ENCODE measurements at places on chromosomes 12 and 14. TPM values are rescaled to one million over a fixed set of nuclear protein-coding genes. Genes with fewer than 3 reads are reported as not detected.
A peak's percentile ranks its signal among the peaks of the same experiment; 100 is the strongest.

DNA sequence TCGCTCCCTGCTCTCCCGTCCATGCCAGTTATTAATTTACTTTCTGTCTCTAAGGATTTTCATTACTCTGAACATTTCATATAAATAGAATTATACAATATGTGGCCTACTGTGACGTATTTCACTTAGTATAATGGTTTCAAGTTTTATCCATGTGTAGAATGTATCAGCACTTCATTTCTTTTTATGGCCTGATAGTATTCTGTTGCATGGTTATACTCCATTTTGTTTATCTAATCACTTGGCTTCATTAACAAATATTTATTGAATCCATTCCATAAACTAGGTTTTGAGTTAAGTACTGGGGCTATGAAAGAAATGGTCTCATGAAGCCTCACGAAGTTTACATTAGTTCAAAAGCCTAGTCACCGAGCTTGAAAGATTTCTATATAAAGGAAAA lies 7.6 kb downstream of the GPR65 start:
- no peaks in the 10 kb centered on the region for H3K4me1 ChIP-seq
- no peak overlapping the region for H3K27ac ChIP-seq
- H3K36me3 ChIP-seq: no peaks in the 10 kb centered on the region
- H3K4me3 ChIP-seq: no peak overlapping the region
- no peak for DNase-seq

DNA sequence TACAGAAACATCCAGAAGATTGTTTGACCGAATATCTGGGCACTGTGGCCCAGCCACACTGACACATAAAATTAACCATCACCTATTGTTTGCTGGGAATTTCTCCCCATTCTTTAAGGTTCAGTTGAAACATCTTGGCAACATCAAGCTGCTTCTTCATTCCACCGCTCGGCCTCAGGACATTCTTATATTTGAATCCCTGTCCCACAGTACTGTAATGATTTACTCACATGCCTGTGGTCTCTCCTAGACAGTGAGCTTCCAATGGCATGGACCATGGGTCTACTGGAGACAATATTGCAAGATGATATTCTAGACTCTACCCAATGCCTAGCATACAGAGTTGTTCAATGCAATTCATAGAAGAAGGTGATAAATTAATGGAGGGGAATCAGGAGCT lies 56.1 kb downstream of the EMP1 start:
- DNase-seq: no peak
- peaks cover 3% of the 10 kb centered on the region for H3K4me1 ChIP-seq
- H3K36me3 ChIP-seq: no peaks in the 10 kb centered on the region
- no peaks in the 10 kb centered on the region for H3K27me3 ChIP-seq
- H3K4me3 ChIP-seq: no peak overlapping the region

- no peaks in the 10 kb centered on the region for H3K27me3 ChIP-seq
- H3K4me1 ChIP-seq: peaks cover 10% of the 10 kb centered on the region
- peak; percentile 93 for DNase-seq
- H3K36me3 ChIP-seq: no peaks in the 10 kb centered on the region
- H3K27ac ChIP-seq: no peak overlapping the region
Measured at GRCh38 chr14:103606963-103607668, 21.9 kb upstream of the KLC1 start.

DNA sequence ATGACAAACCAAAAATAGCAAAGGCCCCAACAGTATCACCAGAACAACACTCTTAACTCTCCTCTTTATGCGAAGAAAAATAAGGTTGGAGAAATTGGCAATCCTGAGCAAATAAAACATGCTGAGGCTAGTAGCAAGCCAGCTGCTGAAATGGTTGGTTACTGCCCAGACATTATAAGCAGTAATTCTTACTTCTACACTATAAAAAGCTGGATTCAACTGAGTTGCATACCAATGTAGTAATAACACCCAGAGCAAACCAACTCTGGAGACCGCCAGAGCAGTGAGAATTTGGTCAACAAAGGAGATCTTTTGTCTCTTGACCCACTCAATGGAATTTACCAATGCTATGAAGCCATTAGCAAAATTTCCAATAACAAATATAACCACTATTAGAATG lies 628 bp downstream of the TAS2R30 start:
- DNase-seq: no peak
- no peaks in the 10 kb centered on the region for H3K36me3 ChIP-seq
- H3K27ac ChIP-seq: no peak overlapping the region

- DNase-seq: no peak
- no peaks in the 10 kb centered on the region for H3K27me3 ChIP-seq
- H3K36me3 ChIP-seq: no peaks in the 10 kb centered on the region
- peaks cover 17% of the 10 kb centered on the region for H3K4me1 ChIP-seq
Measured at GRCh38 chr12:80040075-80040738, 59.1 kb upstream of the OTOGL start.

GRCh38 chr12:38926501-38926900 lies 21.1 kb upstream of the CPNE8 start:
- H3K36me3 ChIP-seq: no peaks in the 10 kb centered on the region
- no peaks in the 10 kb centered on the region for H3K4me1 ChIP-seq
- DNase-seq: no peak
- H3K27ac ChIP-seq: no peak overlapping the region

GRCh38 chr12:46904406-46905238 lies 78.8 kb upstream of the SLC38A4 start:
- no peak overlapping the region for H3K4me3 ChIP-seq
- DNase-seq: no peak
- peaks cover 2% of the 10 kb centered on the region for H3K4me1 ChIP-seq
- H3K27ac ChIP-seq: no peak overlapping the region
- H3K27me3 ChIP-seq: no peaks in the 10 kb centered on the region

- H3K27ac ChIP-seq: no peak overlapping the region
- no peaks in the 10 kb centered on the region for H3K36me3 ChIP-seq
- peak; percentile 59 for DNase-seq
- H3K27me3 ChIP-seq: no peaks in the 10 kb centered on the region
- no peak overlapping the region for H3K4me3 ChIP-seq
- H3K4me1 ChIP-seq: peaks cover 2% of the 10 kb centered on the region
Measured at GRCh38 chr12:28939427-28939826, 209.7 kb upstream of the FAR2 start.

DNA sequence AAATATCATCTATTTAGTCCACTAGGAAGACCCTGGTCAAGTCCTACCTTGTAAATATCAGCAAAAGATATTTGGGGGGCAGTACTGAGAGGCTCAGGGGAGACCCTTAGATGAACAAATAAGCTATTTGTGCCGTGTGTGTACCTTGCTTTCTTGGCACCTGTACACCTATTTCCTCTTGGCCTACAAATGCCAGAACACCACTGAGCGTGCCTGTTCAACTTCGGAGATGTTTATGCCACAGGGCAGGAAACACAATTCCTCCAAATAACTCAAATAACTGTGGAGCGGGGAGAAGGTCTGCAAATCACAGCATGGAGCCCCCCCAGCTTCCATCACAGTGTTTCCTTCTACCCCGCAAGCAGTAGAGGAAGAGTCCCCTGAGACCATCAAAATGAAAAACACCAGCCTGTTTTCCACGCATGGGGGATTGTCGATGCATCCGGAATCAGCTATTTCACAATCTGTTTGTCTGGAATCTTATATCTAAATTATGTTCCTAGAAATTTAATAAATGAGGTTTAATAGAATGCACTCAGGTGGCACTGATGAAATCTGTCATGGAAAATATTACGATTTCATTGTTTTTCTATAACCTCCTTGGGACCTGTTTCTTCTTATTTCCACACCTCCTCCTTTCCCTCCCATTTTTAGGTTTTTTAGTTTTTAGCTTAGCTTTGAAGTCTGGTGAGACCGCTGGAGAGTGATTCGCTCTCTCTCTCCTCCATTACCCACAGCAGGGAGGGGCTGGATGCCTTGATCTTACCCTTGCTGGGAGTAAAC lies 254.0 kb upstream of the SRRM4 start:
- no peaks in the 10 kb centered on the region for H3K27me3 ChIP-seq
- no peaks in the 10 kb centered on the region for H3K4me1 ChIP-seq
- no peaks in the 10 kb centered on the region for H3K36me3 ChIP-seq
- no peak for DNase-seq
- no peak overlapping the region for H3K4me3 ChIP-seq
- no peak overlapping the region for H3K27ac ChIP-seq

GRCh38 chr14:54791001-54791400 lies 111.6 kb downstream of the GCH1 start:
- H3K27me3 ChIP-seq: no peaks in the 10 kb centered on the region
- no peak overlapping the region for H3K4me3 ChIP-seq
- peaks cover 25% of the 10 kb centered on the region for H3K36me3 ChIP-seq
- no peak overlapping the region for H3K27ac ChIP-seq
- no peak for DNase-seq

DNA sequence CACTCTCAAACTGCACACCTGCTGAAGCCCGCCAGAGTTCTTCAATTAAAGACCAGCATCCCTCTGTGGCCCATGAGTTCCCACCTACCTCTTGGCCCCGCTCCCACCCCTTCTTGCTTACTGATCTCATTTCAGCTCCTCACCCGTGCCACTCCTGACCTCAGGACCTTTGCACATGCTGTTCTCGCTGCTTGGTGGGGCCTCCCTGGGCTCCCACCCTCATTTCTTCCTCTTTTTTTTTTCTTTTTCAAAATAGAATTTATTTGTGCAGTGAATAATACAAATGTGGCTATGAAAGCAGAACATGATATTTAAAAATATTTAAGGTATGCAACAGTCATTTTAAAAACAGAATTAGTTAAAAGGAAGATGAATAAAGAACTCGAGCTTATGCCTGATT lies 8.5 kb upstream of the SERPINA9 start:
- H3K4me3 ChIP-seq: no peak overlapping the region
- no peak for DNase-seq
- no peaks in the 10 kb centered on the region for H3K36me3 ChIP-seq

- peak overlapping the region; percentile 11 for H3K27ac ChIP-seq
- peaks cover 3% of the 10 kb centered on the region for H3K4me1 ChIP-seq
- no peaks in the 10 kb centered on the region for H3K27me3 ChIP-seq
- peak; percentile 48 for DNase-seq
- H3K36me3 ChIP-seq: peaks cover 2% of the 10 kb centered on the region
Measured at GRCh38 chr12:119803381-119803791, 73.7 kb downstream of the CIT start.

DNA sequence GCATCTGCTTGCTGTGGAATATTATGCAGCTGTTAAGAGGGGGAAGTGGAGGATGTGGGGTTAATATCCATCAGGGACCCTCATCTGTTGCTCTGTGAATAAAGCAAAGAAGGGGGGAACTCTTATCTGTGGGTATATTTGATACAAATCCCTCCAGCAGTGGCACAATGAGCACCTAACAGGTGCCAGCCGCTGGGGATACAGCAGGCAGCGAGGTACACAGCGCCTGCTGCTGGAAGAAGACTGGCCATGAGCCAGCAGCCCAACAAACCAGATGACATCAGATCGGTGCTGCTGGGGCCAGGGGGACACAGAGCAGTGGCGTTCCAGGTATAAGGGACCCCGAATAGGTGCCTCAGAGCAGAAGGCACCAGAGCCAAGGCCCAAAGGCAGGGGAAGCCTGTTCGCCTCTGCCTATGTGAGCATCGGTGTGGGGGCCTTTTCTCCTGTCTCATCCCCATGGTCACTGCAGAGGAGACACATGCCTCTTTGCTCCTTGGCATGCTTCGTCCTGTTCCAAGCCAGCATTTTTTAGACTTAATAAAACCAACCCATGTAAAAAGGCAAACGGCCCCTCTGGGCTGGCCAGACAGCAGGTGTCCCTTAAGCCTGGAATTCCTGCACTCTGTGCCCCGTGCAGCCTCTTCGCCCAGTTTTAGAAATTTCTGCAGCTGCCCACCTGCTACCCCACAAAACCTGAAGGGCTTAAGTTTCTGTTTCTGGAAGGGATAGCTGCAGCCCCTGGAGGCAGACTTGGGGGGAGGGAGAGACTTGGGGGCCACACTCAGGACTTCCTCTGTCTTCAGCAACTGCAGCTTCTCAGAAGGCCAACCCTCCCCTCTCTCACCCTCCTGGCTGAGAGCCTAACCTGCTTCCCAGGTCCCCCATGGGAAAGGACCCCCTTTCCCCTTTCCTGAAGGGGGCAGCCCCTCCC lies 1.6 kb upstream of the CKB start:
- H3K27me3 ChIP-seq: no peaks in the 10 kb centered on the region
- no peaks in the 10 kb centered on the region for H3K36me3 ChIP-seq
- no peak for DNase-seq
- no peak overlapping the region for H3K4me3 ChIP-seq

DNA sequence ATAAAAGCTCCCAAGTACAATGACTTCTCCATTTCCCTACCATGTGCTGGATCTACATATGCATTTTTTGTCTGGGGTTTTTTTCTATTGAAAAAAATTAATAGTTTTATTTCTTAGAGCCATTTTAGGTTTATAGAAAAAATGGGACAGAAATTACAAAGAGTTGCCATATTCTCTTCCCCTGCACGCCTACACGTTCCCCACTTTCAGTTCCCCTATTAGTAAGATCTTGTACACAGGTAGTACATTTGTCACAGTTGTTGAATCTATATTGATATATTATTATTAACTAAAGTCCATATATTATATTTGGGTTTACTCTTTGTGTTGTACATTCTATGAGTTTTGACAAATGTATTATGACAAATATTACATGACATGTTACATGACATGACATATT lies 35.7 kb downstream of the SIX6 start:
- H3K4me3 ChIP-seq: no peak overlapping the region
- H3K27me3 ChIP-seq: no peaks in the 10 kb centered on the region
- no peak overlapping the region for H3K27ac ChIP-seq
- no peaks in the 10 kb centered on the region for H3K4me1 ChIP-seq
- no peak for DNase-seq

- no peak overlapping the region for H3K27ac ChIP-seq
- H3K27me3 ChIP-seq: no peaks in the 10 kb centered on the region
- H3K4me1 ChIP-seq: peaks cover 2% of the 10 kb centered on the region
- H3K4me3 ChIP-seq: no peak overlapping the region
- no peaks in the 10 kb centered on the region for H3K36me3 ChIP-seq
Measured at GRCh38 chr12:43964961-43965360, 129.1 kb downstream of the TMEM117 start.

GRCh38 chr12:70044167-70044566 lies 199.1 kb upstream of the CNOT2 start:
- H3K4me3 ChIP-seq: no peak overlapping the region
- no peaks in the 10 kb centered on the region for H3K36me3 ChIP-seq
- H3K27me3 ChIP-seq: no peaks in the 10 kb centered on the region
- peak; percentile 33 for DNase-seq

DNA sequence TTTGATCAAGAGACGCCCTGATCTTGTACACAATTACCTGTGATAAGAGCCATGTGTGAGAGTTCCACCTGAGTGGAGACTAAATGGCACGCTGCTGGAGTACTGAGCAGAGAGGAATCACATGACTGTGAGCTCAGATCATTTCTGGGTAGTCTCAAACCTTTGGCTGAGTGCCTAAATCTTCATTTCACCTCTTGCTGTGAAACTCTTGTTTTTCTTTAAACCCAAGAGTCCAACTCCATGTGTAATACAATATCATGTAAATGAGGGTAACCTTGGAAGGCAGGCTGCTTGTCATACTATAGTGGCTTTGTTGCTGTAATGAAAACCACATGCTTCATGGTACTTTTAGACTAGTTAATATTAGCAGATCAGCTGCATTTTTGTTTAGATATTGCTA lies 156.9 kb downstream of the CAND1 start:
- H3K36me3 ChIP-seq: no peaks in the 10 kb centered on the region
- peaks cover 8% of the 10 kb centered on the region for H3K4me1 ChIP-seq
- no peak overlapping the region for H3K27ac ChIP-seq
- DNase-seq: peak; percentile 83

Gene TAS2R13
- total RNA-seq: 1.7 TPM

Gene SLCO1B3
- not detected for total RNA-seq

Gene ST8SIA1
- 5.9 TPM for total RNA-seq

Gene BICDL1
- total RNA-seq: not detected

Gene RPS6KA5
- total RNA-seq: 2.0 TPM

Gene FAM90A1
- 0.33 TPM for total RNA-seq

Gene FITM1
- total RNA-seq: under 0.01 TPM

Gene TAS2R8
- not detected for total RNA-seq

Gene CCDC196
- total RNA-seq: not detected

Gene OAS3
- total RNA-seq: 2.6 TPM

Gene C12orf60
- 1.5 TPM for total RNA-seq

Gene PROX2
- not detected for total RNA-seq

Gene KIF5A
- 0.51 TPM for total RNA-seq
